ENCODE measurements at places on chromosomes 5 and 9. TPM values are rescaled to one million over a fixed set of nuclear protein-coding genes. Genes with fewer than 3 reads are reported as not detected.

TAF11L5 gene
- not detected for total RNA-seq

TAF11L11 gene
- 0.29 TPM for total RNA-seq

NCS1 gene
- 43.0 TPM for total RNA-seq

QRFP gene
- not detected for total RNA-seq

DNA sequence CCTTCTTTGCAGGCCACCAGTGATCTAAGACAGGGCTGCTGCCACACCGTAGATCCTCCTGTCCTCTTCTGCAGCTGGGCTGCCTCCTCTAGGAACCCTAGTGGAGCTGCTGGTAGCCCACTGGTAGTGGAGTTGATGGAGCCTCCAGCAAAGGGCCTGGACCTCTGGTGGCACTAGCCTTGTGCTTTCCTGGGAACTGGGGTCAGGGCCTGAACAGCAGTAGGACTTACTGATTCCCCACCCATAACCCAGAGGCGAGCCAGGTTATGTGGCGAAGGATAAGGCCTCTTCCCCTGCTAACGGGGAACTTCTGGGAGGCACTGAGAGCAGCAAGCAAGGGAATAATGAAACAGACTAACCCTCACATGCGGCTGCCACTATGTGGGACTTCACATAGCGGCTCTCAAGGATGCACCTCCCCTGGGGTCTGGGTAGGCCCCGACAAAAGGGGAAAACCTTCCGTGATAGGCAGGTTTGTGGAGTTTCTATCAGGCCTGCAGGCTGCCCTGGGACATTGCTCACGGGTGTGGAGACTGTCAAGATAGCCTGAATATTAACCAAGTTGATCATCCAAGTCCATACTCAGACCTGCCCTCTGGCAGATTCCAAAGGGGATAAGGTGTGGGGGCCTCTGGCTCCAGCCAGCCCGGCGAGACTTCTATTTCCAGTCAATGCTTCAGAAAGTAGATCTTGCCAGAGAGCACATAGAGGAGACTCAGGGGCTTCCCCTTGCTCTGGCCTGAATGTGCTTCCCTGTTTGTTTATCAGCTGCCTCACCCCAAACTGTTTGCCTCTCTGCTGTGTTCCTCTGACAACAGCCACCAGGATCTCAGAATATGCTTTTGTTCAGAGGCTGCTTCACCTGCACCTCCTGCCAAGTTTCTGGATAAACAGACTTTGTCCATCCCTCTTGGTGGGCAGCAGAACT is 7.4 kb downstream of the SLC22A4 start:
- DNase-seq, result no peak

DNA sequence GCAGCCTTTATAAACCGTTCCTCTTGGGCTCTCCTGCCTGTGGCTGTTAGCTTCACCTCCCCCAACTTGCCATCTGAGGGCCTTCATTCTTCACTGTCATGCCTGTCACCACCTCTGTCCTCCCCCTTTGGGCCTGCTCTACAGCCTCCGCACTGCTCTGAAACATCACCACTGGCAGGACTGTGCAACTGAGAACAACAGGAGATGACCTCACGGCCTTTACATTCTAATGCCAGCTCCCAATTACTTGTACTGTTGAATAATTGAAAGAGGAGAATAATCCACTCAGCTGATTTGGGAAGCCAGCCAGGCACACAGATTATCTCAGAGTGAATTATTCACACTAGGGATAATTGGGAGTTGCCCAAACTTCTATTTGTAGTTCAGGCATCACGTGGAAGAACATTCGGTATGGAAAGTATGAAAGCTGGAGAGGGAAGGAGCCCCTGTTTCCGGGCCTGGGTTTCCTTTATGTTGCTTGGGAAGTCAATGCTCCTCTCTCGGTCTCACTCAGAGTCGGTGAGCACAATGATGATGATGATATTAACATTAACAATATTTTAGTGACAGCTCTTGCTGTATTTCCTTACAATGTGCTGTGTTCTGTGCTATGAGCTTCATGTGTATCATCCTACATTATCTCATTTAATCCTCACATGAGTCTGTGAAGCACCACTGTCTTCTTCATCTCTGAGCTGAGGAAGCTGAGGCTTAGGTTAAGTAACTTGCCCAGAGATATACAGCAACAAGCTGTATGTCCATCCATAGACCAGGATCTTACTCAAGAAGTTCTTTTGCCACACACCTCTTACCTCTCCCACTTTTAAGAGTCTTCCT is 99.3 kb upstream of the LRRTM2 start:
- no peak for DNase-seq

GRCh38 chr5:135223891-135224625 is 175.0 kb downstream of the MACROH2A1 start:
- peak; percentile 17 for DNase-seq

DNA sequence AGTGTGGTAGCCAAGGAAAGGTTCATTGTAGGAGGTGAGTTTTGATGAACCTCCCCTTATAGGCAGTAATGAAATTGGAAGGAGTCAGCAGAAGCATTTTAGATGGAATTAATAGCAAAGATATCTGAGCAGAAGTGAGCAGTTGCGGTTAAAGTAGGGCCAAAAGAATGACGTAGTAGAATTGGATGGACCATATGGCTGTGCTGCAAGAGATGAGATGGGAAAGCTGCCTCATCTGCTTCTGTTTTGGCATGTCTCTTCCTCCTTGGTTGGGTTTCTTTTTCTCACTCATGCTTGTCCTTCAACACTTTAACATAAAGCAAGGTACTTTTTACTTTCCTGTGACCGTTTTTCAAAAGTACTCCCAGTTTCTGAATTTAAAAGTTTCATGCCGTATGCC is 55.8 kb downstream of the AQP7 start:
- no peak for DNase-seq

DNA sequence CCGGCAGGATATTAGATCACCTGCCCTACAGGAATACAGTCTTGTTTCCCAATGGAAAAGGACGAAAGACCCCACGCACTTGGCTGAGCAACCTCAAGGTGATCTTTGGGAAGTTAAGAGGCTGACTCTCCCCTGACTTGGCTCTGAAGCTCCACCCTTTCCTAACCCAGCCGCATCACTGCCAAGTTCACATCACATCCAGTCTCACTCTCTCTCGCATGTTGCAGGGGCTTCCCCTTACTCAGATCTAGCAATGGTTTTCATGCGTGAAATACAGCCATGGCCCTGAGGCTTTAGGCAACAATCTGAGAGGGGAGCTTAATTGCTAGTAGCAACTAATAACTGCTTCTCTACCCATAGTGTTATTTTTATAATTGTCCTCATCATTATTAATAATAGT is 211.6 kb downstream of the DOCK8 start:
- no peak for DNase-seq

- DNase-seq, result no peak
Measured at GRCh38 chr5:127647361-127647958, 1.4 kb upstream of the CTXN3 start.

- no peak for DNase-seq
Measured at GRCh38 chr5:154829589-154830218, 20.7 kb downstream of the FAXDC2 start.

Data from osteoblast (primary cell).